Uterus (tissue), 4 donors: ENCODE measurements at places on chromosomes 11 and 22. TPM values are rescaled to one million over a fixed set of nuclear protein-coding genes. Genes with fewer than 3 reads are reported as not detected.

GRCh38 chr11:35274909-35275785 is 136.2 kb downstream of the CD44 start:
- peak; percentile 35 for DNase-seq
- H3K27me3 ChIP-seq, result no peaks in the 10 kb centered on the region
- no peak overlapping the region for H3K4me3 ChIP-seq
- H3K36me3 ChIP-seq, result no peaks in the 10 kb centered on the region
- H3K27ac ChIP-seq, result no peak overlapping the region
- no peaks in the 10 kb centered on the region for H3K4me1 ChIP-seq

- peaks cover 17% of the 10 kb centered on the region for H3K4me1 ChIP-seq
- peaks cover 27% of the 10 kb centered on the region for H3K27me3 ChIP-seq
- H3K4me3 ChIP-seq, result no peak overlapping the region
- H3K36me3 ChIP-seq, result no peaks in the 10 kb centered on the region
- no peak overlapping the region for H3K27ac ChIP-seq
- DNase-seq, result no peak
Observed at GRCh38 chr11:20161230-20161918, 1.1 kb upstream of the DBX1 start.

GRCh38 chr11:96215110-96215782 is 127.7 kb downstream of the MAML2 start:
- H3K36me3 ChIP-seq, result no peaks in the 10 kb centered on the region
- no peaks in the 10 kb centered on the region for H3K27me3 ChIP-seq
- no peak overlapping the region for H3K4me3 ChIP-seq
- peaks cover 4% of the 10 kb centered on the region for H3K4me1 ChIP-seq

DNA sequence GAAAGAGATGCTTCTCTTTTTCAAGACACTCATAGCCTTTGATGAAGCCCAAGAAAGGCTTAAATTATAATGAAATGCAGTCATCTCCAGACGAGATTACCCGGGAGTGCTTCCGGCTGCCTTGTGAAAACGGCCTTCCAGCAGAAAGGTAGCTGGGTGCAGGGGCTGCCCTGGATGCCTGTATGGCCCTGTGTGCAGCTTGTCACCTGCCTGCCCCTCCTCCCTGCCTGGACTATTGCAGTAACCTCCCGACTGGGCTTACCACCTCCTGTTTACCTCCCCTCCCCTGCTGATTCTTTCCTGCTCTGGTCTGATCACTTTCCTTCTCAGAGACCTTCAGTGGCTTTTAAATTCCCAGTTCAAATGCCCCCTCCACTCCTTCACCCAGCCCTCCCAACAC is 126.4 kb upstream of the SYT13 start:
- peak overlapping the region; percentile 6 for H3K27ac ChIP-seq
- DNase-seq, result no peak
- H3K4me3 ChIP-seq, result no peak overlapping the region

- no peak overlapping the region for H3K27ac ChIP-seq
- no peaks in the 10 kb centered on the region for H3K27me3 ChIP-seq
- H3K4me1 ChIP-seq, result no peaks in the 10 kb centered on the region
- H3K4me3 ChIP-seq, result no peak overlapping the region
Observed at GRCh38 chr11:64894070-64894811, 15.8 kb upstream of the EHD1 start.

GRCh38 chr11:115990004-115990447 is 485.8 kb upstream of the CADM1 start:
- no peak overlapping the region for H3K27ac ChIP-seq
- DNase-seq, result no peak
- H3K4me3 ChIP-seq, result no peak overlapping the region
- H3K4me1 ChIP-seq, result no peaks in the 10 kb centered on the region
- H3K27me3 ChIP-seq, result no peaks in the 10 kb centered on the region

DNA sequence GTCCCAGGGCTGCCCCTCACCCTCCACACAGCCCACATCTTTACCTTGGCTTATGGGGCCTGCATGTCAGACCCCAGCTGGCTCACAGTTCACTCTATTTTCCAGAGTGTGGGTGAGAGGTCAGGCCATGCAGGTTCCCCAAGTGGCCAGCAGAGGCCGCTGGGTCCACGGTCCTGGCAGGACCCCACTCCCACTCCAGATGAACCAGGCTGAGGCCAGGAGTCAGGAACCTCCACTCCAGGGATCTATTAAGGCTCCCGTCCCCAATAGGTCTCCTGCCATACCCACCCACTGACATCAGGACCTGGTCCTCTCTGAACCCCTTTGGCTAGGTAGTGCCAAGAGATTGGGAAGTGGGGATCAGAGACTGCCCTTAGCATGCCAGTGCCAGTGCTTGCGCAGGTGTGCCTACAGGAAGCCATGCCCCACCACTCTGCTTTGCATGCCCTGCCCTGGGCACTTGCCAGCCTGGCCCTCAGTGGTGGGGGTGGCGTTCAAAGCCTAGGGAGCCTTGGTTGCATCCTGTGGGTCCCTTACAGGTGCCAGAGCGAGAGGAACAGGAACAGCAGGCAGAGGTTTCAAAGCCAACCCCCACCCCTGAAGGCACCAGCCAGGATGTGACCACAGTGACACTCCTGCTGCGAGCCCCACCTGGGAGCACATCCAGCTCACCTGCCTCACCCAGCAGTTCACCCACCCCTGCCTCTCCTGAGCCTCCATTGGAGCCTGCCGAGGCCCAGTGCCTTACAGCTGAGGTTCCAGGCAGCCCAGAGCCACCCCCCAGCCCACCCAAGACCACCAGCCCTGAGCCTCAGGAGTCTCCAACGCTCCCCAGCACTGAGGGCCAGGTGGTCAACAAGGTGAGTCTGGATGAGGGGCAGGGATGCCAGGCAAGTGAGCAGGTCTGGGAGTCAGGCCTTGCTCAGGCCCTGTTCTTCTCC is 8.3 kb downstream of the SMTN start:
- H3K4me3 ChIP-seq, result no peak overlapping the region
- peak overlapping the region; percentile 96 for H3K27ac ChIP-seq
- H3K27me3 ChIP-seq, result no peaks in the 10 kb centered on the region
- DNase-seq, result peak; percentile 73
- no peaks in the 10 kb centered on the region for H3K36me3 ChIP-seq

GRCh38 chr11:83639995-83640758 is 354.0 kb upstream of the CCDC90B start:
- peaks cover 6% of the 10 kb centered on the region for H3K4me1 ChIP-seq
- H3K4me3 ChIP-seq, result no peak overlapping the region
- no peaks in the 10 kb centered on the region for H3K27me3 ChIP-seq
- H3K27ac ChIP-seq, result no peak overlapping the region
- no peak for DNase-seq
- no peaks in the 10 kb centered on the region for H3K36me3 ChIP-seq

DNA sequence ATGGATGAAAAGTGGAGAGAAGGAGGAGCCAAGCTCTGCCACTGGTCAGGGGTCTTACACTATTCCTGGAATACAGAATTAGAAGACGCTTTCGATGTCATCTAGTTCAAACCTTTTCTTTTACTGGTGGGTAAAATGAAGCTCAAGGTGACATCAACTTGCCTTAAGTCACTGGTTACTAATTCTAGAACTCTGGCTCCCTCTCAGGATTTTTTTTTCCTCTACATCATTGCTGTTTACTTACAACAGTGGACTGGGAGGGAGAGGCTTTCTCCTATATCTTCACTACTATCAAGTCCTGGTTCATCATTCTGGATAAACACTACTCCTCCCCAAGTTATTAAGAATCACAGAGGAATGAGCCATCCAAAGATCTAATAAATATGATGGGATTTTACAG is 82.9 kb downstream of the ETS1 start:
- no peaks in the 10 kb centered on the region for H3K36me3 ChIP-seq
- no peak overlapping the region for H3K4me3 ChIP-seq
- H3K4me1 ChIP-seq, result peaks cover 21% of the 10 kb centered on the region
- no peaks in the 10 kb centered on the region for H3K27me3 ChIP-seq

DNA sequence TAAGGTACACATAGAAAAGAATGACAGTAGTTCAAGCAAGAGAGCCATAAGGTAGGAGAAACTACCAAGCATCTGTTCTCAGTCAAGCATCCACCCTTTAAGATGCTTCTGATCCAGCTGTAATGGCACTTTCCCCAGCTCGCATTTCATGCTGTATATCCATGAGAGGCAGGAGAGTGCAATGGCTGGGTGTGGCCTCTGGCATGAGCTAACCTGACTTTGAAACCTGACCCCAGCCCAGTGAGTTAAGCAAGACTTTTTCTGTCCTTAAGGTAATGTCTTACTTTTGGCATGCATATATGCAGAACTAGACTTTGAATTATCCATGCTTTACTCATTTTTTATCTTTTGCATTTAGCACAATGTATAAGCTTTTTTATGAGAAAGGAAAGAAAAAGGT is 79.8 kb upstream of the CNTN5 start:
- no peak for DNase-seq
- H3K27me3 ChIP-seq, result no peaks in the 10 kb centered on the region
- no peak overlapping the region for H3K27ac ChIP-seq

The OR51E1 gene
- 1.0 TPM for total RNA-seq

The OR8D1 gene
- not detected for total RNA-seq

The SMC1B gene
- total RNA-seq, result not detected
